WTC11 (cell line): ENCODE measurements at places on chromosomes 7 and 10.

GRCh38 chr7:4724648-4725013 is 42.5 kb downstream of the FOXK1 start:
- no peak overlapping the region for H3K27ac ChIP-seq
- no peak for DNase-seq
- peaks cover 11% of the 10 kb centered on the region for H3K4me1 ChIP-seq
- no peaks in the 10 kb centered on the region for H3K36me3 ChIP-seq

DNA sequence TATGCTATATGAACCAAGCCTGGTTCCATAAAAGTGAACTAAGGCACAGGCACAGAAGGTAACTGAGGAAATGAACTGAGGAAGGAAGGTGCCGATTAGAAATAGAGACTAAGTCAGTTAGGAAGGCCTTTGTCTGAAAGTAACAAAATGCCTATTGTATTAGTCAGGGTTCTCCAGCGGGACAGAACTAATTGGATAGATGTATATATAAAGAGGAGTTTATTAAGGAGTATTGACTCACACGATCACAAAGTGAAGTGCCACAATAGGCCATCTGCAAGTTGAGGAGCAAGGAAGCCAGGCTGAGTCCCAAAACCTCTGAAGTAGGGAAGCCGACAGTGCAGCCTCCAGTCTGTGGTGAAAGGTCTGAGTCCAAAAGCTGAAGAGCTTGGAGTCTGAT is 13.9 kb upstream of the PLXNA4 start:
- H3K36me3 ChIP-seq, result no peaks in the 10 kb centered on the region
- H3K4me1 ChIP-seq, result peaks cover 12% of the 10 kb centered on the region
- H3K4me3 ChIP-seq, result no peak overlapping the region
- no peaks in the 10 kb centered on the region; the same call in 1 of the 2 replicates for H3K27me3 ChIP-seq

DNA sequence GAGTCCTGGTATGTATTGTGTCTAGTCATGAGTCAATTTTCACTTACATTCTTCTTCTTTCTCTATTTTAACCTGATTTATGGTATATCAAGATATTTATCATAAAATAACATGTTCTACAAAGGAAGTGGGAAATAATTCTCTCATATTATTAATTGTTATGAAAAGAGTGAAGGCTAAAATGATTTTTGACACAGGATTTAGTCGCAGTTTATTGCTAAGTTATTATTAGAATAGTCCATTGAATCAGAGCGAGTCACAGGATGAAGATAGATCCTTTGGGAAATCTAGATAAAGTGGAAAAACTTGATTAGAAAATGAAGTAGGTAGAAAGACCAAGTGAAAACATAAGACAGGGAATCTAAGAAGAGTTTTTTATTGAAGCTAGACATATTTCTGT is 184.3 kb upstream of the DGKB start:
- H3K4me1 ChIP-seq, result no peaks in the 10 kb centered on the region
- no peak overlapping the region for H3K4me3 ChIP-seq
- no peak overlapping the region for H3K27ac ChIP-seq
- H3K36me3 ChIP-seq, result no peaks in the 10 kb centered on the region
- no peak for DNase-seq

DNA sequence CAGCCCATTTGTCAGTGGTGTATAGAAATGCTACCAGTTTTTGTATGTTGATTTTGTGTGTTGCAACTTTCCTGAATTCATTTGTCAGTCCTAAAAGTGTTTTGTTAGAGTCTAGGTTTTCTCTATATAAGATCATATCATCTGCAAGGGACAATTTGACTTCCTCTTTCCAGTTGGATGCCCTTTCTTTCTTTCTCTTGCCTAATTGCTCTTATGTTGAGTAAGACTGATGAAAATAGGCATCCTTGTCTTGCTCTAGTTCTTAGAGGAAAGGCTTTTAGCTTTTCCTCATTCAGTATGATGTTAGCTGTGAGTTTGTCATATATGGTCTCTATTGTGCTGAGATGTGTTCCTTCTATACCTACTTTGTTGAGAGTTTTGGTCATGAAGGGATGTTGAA is 161.7 kb upstream of the TPK1 start:
- peaks cover 32% of the 10 kb centered on the region for H3K36me3 ChIP-seq
- H3K27ac ChIP-seq, result no peak overlapping the region
- H3K4me1 ChIP-seq, result no peaks in the 10 kb centered on the region
- no peaks in the 10 kb centered on the region for H3K27me3 ChIP-seq
- DNase-seq, result no peak
- no peak overlapping the region for H3K4me3 ChIP-seq

- H3K27ac ChIP-seq, result peak overlapping the region; percentile 94
- H3K27me3 ChIP-seq, result peaks cover 5% of the 10 kb centered on the region; the same call in 1 of the 2 replicates
- H3K4me1 ChIP-seq, result peaks cover 72% of the 10 kb centered on the region
- H3K4me3 ChIP-seq, result peak overlapping the region; percentile 13
- H3K36me3 ChIP-seq, result peaks cover 59% of the 10 kb centered on the region
Observed at GRCh38 chr7:24406053-24406788, 122.2 kb downstream of the NPY start.

GRCh38 chr10:32314588-32314987 is 32.4 kb downstream of the EPC1 start:
- H3K4me1 ChIP-seq, result peaks cover 32% of the 10 kb centered on the region
- H3K4me3 ChIP-seq, result no peak overlapping the region
- H3K27ac ChIP-seq, result peak overlapping the region; percentile 62; the same call in 1 of the 2 replicates
- H3K27me3 ChIP-seq, result no peaks in the 10 kb centered on the region
- DNase-seq, result no peak

DNA sequence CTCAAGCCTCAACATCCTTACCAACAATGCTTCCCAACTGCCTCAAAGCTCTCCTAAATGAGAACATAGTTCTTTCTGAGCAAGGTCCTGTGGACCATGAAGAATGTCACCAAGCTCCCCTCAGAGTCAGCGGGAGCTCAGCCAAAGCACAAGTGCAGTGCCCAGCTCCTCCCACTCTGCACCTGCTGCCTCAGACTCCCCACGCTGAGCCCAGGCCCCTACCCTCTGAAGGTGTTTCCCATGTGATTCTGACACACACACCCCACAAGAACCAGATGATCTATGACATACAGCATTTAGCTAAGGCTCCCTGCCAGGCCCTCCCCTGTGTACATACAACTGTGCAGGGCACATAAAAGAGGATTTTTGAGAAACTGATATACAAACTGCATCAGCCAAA is 19.2 kb downstream of the ERCC6 start:
- H3K4me1 ChIP-seq, result peaks cover 22% of the 10 kb centered on the region
- no peaks in the 10 kb centered on the region for H3K27me3 ChIP-seq
- no peak overlapping the region for H3K4me3 ChIP-seq
- no peak overlapping the region for H3K27ac ChIP-seq
- H3K36me3 ChIP-seq, result peaks cover 12% of the 10 kb centered on the region; the same call in 1 of the 2 replicates

- H3K27me3 ChIP-seq, result peaks cover 3% of the 10 kb centered on the region
- H3K4me1 ChIP-seq, result no peaks in the 10 kb centered on the region
- no peak for DNase-seq
- no peak overlapping the region for H3K27ac ChIP-seq
Observed at GRCh38 chr7:132738254-132738653, 162.0 kb upstream of the PLXNA4 start.

GRCh38 chr10:88163572-88163971 is 300.1 kb downstream of the PTEN start:
- peaks cover 9% of the 10 kb centered on the region for H3K4me1 ChIP-seq
- no peak overlapping the region for H3K4me3 ChIP-seq
- no peaks in the 10 kb centered on the region; the same call in 1 of the 2 replicates for H3K27me3 ChIP-seq

DNA sequence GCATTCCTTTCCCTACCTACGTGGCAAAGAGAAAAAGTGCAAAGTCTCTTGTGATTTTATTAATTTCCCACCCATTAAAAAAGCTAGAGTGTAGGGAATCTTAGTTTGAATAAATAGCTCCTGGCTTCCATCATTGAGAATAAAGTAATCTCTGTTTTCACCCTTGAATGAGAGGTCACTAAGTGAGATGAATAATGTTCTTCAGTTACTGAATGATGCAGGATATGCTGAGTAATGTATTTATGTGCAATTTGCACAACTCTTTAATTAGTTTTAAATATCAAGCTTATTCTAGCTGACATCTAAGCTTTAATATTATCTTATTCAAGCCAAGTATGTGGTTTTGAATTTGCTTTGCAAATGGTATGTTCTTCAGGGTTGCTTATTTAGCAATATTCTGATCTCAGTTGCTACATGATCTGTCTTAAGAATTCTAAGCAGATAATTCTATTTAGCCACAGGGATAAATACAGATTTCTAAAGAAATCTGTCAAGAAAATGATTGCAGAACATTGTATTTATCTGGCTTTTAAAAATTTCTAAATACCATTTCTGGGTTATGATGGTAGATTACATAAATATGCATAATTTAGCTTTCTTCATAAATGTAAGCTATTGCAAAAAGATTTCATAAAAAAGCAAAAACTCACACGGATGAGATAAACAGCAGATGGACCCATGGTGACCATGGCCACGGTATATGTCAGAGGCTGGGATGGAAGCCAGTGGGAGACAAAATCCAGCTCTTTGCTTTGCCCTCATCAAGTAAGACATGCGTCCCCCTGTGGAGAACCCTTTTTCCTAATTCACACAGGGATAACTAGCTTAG is 141.0 kb downstream of the MACC1 start:
- peaks cover 33% of the 10 kb centered on the region for H3K36me3 ChIP-seq
- peaks cover 73% of the 10 kb centered on the region for H3K4me1 ChIP-seq
- no peaks in the 10 kb centered on the region for H3K27me3 ChIP-seq

DNA sequence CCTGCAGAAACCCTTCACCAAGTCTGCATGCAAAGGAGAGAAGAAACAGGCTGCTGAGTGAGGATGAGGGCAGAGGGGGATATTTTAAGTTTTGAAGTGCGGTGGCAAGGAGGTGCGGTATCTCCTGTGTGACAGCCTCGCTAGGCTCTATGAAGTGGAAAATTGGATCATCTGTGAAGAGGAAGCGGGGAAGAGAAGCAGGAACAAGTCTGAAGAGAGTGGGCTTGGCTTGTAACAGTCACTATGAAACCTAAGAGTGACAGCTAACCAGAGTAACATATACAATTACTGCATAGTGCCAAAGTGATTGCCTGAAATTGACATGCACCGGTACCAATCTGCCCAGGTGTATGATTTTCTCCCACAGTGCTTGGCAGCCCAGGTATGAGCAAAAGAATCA is 287.5 kb upstream of the KLF14 start:
- no peaks in the 10 kb centered on the region for H3K4me1 ChIP-seq
- no peak for DNase-seq
- H3K4me3 ChIP-seq, result no peak overlapping the region
- no peak overlapping the region for H3K27ac ChIP-seq

DNA sequence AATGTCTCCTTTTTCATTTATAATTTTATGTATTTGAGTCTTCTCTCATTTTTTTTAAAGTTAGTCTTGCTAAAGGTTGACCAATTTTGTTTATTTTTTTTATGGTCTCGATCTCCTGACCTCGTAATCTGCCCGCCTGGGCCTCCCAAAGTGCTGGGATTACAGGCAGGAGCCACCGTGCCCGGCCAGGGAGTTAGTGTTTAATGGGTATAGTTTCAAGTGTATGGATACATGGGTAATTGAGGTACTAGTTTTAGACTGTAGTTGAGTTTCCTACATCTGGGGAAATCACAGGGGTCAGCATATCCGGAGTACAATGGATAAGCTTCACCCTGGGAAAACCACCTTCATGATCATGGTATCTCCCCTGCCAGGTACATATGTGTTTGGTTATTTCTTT is 267.3 kb upstream of the KCND2 start:
- H3K27me3 ChIP-seq, result no peaks in the 10 kb centered on the region
- DNase-seq, result no peak
- no peaks in the 10 kb centered on the region for H3K4me1 ChIP-seq
- H3K27ac ChIP-seq, result no peak overlapping the region
- H3K36me3 ChIP-seq, result no peaks in the 10 kb centered on the region

GRCh38 chr10:50501478-50501877 is 122.3 kb downstream of the SGMS1 start:
- no peaks in the 10 kb centered on the region for H3K27me3 ChIP-seq
- no peak for DNase-seq
- H3K27ac ChIP-seq, result no peak overlapping the region
- H3K36me3 ChIP-seq, result no peaks in the 10 kb centered on the region
- H3K4me1 ChIP-seq, result peaks cover 30% of the 10 kb centered on the region

GRCh38 chr7:116443101-116443523 is 56.4 kb upstream of the CAV2 start:
- no peak overlapping the region for H3K4me3 ChIP-seq
- H3K27ac ChIP-seq, result no peak overlapping the region
- H3K4me1 ChIP-seq, result peaks cover 4% of the 10 kb centered on the region
- no peaks in the 10 kb centered on the region for H3K27me3 ChIP-seq

- no peak for DNase-seq
- no peak overlapping the region for H3K4me3 ChIP-seq
- peaks cover 17% of the 10 kb centered on the region for H3K4me1 ChIP-seq
- no peaks in the 10 kb centered on the region for H3K36me3 ChIP-seq
- no peak overlapping the region for H3K27ac ChIP-seq
Observed at GRCh38 chr10:72038458-72039001, 49.8 kb downstream of the SPOCK2 start.

- no peaks in the 10 kb centered on the region for H3K27me3 ChIP-seq
- no peaks in the 10 kb centered on the region; the same call in 1 of the 2 replicates for H3K4me1 ChIP-seq
- no peak for DNase-seq
- H3K4me3 ChIP-seq, result no peak overlapping the region
- peaks cover 15% of the 10 kb centered on the region for H3K36me3 ChIP-seq
Observed at GRCh38 chr7:77806425-77806824, 7.9 kb downstream of the PHTF2 start.

- no peaks in the 10 kb centered on the region; the same call in 1 of the 2 replicates for H3K27me3 ChIP-seq
- H3K27ac ChIP-seq, result no peak overlapping the region
- no peak overlapping the region for H3K4me3 ChIP-seq
- no peak for DNase-seq
Observed at GRCh38 chr10:124225467-124226270, 132.3 kb upstream of the CHST15 start.

GRCh38 chr10:79434821-79435251 is 10.6 kb downstream of the ZCCHC24 start:
- H3K4me3 ChIP-seq, result no peak overlapping the region
- H3K36me3 ChIP-seq, result no peaks in the 10 kb centered on the region
- H3K27ac ChIP-seq, result peak overlapping the region; percentile 29; the same call in 1 of the 2 replicates
- peaks cover 14% of the 10 kb centered on the region for H3K4me1 ChIP-seq
- DNase-seq, result no peak

- H3K36me3 ChIP-seq, result 0 out of 2 replicates have a peak, but pooled peaks cover 2% of the 10 kb centered on the region
- peak; percentile 80 for DNase-seq
- H3K4me3 ChIP-seq, result no peak overlapping the region; the same call in 1 of the 2 replicates
- H3K27me3 ChIP-seq, result peaks cover 61% of the 10 kb centered on the region
- H3K4me1 ChIP-seq, result peaks cover 12% of the 10 kb centered on the region
Observed at GRCh38 chr10:133324198-133324792, 12.4 kb downstream of the CALY start.
